ENCODE measurements at places on chromosomes 6 and 20.
A peak's percentile ranks its signal among the peaks of the same experiment; 100 is the strongest.

GRCh38 chr20:6081236-6081635 lies 27.4 kb upstream of the LRRN4 start:
- DNase-seq, result no peak

DNA sequence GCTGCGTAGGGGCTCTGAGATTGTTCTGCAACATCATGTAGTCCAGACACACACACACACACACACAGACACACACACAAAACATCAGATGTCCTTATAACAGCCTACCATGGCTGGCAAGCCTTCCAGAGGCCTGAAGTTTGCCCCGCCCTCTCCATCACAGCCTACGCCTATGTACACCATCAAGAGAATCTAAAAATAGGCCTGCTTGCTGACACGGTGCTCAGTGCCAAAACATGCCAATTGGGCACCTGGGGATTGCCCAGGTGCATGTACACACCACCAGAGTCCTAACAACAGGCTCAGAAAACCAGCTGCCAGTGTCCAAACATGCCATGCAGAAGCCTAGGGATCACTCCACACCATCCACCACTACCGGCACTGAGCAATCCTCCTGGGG lies 391.7 kb upstream of the SPTLC3 start:
- no peak for DNase-seq

DNA sequence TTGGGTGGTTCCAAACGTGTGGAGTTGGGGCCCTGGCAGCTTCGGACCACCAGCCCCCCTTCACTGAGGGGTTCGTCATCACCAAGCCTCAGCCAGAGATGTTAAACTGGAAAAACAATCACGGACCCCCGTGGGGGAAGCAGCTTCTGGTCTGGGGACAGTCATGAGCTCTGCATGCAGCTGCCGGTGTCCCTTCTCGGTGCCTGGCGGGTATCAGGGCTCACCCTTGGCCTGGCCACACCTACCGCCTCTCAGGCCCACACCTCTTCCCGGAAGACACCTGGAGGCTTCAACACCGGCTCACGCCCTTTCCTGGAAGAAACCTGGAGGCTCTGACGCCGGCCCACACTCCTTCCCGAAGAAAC lies 77.8 kb upstream of the BHLHE23 start:
- DNase-seq, result no peak

GRCh38 chr6:43919774-43920173 lies 149.8 kb downstream of the VEGFA start:
- no peak for DNase-seq

GRCh38 chr20:9311132-9311531 lies 203.3 kb upstream of the LAMP5 start:
- no peak for DNase-seq

GRCh38 chr20:43840382-43841070 lies 74.1 kb upstream of the TOX2 start:
- DNase-seq, result no peak

- no peak for DNase-seq
Observed at GRCh38 chr20:49969234-49969633, 13.5 kb upstream of the SNAI1 start.

DNA sequence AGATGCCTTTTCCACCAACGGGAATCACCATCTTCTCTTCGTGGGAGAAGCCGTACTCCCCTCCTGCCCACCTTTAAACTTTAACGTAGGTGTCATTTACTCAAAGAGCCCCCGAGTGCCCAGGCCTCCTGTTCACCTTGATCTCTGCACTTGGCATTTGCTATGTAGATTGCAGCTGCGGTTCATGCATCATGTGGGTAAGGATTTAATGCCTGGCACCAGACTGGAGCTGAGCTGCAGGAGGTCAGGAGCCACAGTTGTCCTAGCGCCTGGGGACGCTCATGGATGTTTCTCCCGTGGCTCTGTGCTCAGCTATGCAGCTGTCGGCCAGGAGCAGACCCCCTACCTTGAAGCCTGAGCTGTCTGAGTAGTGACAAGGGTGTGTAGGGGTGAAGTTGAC lies 133.7 kb downstream of the CDH4 start:
- no peak for DNase-seq

GRCh38 chr20:55253781-55254180 lies 751.5 kb downstream of the CBLN4 start:
- DNase-seq, result peak; percentile 78

GRCh38 chr6:82331031-82331773 lies 32.4 kb upstream of the TPBG start:
- no peak for DNase-seq

DNA sequence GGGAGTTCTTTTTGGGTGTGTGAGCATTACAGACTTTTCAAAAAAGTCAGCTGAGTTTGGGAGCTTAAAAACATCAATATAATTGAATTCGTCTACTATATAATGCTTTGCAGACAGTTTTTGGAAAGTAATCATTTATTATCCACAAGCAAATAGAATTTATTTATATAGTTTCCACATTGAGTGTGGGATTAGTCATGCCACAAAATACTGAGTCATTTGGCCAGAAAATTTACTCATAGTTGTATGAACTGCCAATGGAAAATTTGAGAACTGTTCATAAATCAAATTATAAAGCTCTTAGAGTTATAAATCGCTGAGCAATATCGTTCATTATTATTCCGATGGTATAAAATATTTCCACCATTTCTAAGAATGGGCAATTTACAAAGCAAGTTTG lies 5.0 kb downstream of the BEND6 start:
- DNase-seq, result no peak

DNA sequence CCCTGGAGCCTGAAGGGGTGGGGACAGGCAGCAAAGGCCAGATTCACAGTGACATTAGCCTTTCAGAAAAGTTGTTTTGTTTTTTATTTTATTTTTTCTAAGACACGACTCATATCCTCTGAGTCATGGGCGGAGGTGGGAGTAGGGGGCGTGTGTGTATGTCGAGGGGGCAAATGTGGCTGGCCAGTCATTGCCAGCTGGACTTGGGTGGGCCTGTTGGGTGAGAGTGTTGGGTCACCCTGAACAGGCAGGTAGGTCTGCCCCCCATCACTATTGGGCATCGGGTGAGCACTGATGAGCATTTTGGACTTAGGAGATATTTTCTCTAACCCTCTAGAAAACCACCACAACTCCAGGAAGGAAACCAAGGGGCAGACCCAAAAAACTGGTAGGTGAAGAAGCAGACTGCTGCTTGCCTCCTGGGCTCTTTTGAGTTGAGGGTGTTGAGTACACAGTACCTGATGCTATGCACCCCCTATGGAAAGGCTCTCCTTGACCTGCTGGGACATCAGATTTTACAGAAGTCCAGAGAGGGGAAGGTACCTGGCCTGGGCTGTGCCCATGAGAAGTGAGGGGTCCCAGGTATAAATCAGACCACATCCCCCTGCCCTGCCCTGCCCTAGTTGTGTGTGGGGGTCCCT lies 5.6 kb downstream of the SMIM29 start:
- peak; percentile 4 for DNase-seq

DNA sequence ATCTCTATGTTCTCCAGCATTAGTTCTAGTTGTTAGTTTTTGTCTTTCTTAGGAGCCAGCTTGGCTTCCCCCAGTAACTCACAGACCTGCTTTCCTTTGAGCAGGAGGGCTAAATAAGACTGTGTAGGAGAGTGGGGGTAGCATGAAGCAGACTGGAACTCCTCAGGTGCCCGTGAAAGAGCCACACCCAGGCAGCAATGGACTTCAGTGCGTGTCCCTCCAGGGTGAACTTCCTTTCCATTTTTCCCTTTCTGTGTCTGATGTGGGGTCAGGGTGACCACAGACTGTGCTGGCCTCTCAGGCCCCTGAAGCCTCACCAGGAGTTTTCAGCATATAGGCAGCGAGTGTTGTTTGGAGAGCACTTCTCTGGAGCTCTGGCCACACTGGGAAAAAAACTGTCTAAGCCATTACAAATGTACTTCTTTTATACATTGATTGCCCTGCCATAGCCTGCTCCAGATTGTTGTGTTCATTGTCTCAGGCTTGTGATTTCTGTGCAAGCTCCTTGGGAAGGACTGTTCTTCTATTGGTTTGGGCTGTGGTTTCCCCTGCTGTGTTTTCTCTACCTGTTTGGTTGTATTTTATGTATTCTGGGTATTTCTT lies 55.7 kb downstream of the SH3BGRL2 start:
- no peak for DNase-seq

DNA sequence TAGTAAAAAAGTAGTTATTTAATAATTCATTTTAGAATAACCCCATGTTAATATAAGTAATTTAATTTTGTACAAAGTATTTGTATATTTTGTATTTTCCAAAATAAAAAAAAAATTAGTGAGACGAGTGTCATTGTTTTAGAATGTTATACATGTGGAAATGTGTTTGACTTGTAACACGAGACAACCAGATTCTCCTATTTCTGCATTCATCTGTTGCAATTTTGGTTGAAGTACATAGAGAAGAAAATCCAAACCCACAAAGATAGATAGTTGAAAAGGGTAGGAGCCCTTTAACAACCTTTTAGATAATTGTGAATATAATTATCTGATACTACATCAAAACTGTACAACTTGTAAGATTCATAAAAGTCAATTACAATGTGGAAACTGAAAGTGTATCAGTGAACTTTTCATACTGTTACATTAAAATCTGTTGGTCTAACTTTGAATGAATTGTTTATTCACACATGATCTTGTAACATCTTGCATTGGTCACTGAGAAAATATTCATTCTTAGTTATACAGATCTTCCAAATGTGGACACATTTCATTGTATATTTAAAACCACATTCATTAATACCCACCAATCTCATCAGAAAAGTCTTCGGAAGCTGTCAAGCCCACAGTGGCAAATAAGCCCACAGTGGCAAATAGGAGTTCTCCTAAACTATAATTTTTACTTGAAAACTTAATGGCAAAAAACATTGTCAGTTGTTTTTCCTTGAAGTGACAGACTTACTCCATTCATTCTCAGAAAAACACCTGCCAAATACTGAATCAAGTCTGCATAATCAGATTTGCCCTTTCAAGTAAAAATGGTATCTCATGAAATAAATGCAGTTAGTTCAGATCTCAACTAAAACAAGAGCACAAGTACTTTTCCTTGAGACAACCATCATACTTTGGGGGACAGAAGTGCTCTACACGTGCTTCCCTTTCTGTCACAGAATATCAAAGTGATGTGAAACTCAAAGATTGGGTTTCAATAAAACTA lies 52.8 kb downstream of the FKBP5 start:
- DNase-seq, result no peak

DNA sequence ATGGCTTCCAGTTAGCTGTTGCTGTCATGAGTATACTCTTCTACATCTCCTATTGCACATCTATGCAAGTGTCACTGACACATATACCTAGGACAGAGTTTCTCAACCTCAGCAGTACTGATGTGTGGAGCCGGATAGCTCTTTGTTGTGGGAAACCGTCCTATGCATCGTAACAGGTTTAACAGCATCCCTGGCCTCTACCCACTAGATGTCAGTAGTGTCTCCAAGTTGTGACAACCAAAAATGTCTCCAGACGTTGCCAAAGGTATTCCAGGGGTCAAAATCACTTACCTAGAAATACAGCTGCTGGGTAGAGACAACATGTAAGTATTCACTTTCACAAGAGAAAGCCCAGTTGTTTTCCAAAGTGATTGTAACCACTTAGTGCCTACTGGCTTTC lies 637.6 kb downstream of the RNF144B start:
- DNase-seq, result peak; percentile 66

DNA sequence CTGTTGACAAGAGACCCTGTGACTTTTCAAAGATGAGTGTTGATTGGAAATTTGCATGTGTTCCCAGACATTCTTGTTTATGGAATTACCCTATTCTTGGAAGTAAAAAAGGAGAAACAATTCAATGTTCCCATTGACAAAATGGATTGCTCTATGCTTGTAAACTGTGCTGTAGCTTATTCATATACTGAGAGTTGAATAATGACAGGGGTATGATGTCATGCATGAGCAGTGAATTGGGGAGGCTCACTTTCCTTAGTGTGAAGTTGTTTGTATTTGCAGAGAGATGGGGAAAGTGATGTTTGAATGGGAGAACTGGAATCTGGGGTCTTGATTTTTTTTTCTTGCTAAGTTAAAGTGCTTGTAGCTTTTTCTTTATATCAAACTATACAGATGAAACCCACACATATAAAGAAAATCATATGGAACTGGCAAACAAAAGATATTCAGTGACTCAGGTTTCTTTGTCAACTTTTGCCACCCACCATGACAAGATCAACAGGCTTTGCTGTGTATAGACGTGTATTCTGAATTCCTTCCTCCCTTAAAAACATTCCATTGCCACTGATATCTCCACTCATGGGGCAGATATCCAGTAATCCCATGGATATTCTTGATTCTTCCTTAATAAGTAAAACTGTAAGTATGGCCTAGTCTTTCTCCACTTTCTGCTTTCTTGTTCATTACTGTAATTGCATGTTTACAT lies 97.8 kb upstream of the JAG1 start:
- no peak for DNase-seq

DNA sequence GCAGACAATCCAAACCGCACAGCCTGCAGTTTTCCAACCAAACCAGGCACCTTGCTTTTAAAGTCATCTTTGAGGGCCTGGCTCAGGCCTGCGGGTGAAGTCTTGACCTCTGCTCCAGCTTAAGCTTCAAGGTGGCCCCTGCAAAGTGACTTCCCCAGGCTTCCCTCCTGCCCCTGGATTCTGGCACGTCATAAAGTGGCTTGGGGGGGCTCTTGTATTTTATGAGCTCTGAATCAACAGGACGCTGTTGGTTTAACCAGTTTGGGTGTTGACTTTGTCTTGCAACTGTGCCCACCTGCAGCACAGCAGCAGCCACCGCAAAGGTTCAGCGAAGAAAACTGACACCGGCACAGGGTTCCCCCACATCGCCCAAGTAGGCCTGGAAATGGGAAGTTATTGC lies 81.2 kb downstream of the NFATC2 start:
- DNase-seq, result no peak

DNA sequence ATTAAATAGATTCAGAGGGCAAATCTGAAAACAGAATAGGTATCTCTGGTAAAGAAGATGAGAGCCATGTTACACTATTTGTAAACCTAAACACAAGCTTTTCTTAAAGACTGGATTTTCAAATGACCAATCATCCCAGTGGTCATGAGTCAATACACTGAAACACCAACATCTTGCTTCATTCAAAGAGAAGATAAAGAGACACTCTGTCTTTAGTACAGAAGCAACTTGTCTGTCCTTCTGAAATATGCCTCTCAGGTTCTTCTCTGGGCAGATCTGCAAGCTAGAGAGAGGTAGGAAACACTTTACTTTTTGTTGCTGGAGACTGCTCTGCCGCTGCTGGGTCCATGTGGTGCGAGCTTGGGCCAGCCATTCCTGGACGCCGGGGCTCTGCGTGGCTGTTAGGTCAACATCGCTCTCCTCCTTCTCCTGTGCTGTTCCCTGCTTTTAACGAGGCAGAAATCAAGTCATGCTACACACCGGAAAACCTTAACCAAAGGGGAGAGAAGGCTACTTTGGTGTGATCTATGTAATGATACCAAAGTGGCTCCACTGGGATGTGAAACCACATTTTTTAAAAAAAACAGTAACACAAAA lies 368.2 kb downstream of the SYNE1 start:
- DNase-seq, result no peak

DNA sequence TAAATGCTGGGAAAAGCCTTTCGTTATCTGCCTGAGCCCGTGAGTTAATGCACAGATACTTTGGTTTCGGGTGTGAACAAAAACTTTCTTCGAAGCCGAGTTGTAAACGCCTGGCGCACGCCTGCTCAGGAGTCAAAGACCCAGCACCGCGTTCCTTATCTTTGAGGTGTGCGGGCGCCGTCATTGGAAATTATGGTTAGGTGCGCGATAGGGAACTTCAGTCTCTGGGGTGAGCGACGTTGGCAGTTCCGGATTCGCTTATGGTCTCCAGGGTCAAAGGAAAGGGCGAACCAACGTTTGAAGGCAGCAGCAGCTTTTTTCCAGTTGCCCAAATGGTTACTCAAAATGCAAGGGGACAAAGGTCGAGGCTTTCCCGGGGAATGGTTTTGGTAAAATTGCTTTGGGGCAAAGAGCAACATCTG lies 853 bp downstream of the SLC22A3 start:
- peak; percentile 53 for DNase-seq
